ENCODE measurements at places on chromosomes 11 and 22.

DNA sequence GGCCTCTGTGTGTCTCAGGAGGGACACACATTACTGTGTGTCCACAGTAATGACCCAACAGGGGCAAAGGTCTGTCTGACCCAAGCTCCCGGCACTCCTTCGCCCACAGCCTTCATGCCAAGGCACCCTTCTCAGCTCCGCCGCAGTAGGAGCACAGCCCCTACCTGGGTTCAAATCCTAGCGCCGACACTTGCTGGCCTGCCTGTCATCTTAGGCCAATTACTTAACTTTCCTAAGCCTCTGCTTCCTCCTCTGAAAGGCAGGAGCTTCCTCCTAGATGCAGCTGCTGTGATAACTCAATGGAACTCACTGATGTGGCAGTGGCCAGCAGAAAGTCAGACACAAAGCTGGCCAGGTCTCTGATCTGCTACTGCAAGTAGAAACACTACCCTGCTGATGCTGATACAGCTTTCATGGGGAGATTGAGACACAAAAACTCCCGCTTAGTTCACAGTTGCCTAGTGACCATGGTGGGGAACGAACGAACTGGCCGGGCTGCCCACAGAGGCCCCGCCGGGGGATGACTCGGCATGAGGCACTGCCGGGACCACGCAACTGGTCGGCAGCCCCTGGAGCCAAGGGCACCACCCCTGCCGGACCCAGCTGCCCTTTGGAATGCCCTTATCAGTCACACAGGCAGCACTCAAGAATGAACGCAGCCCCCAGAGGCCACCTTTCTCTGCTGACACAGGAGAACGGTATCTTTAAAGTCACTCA lies 8.1 kb downstream of the EHD1 start:
- DNase-seq, result no peak

GRCh38 chr11:39968071-39968470 lies 1491.4 kb downstream of the LRRC4C start:
- no peak for DNase-seq

- DNase-seq, result peak; percentile 76
Observed at GRCh38 chr11:123429913-123430720, at the start of gene GRAMD1B. Gene GRAMD1B, plus strand, starts transcription at chr11:123430269. Its CDS starts 524 bp downstream, at chr11:123430793.

DNA sequence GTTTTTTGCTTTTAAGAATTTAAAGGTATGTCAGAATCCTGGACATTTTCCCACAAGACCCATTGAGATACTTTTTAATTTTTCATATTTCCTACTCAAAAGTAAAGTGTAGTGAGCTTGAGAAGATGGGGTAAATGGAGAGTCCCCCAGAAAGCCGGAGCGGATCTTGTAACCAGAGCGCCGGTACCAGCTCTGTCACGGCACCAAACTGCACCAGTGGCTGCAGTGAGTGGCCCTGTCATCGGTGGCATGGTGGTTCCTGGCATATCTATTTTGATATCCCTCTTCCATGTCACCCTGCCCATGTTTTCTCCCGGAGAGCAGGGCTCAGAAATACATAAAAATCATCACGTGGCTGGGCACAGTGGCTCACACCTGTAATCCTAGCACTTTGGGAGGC lies 19.3 kb downstream of the DDX25 start:
- no peak for DNase-seq

DNA sequence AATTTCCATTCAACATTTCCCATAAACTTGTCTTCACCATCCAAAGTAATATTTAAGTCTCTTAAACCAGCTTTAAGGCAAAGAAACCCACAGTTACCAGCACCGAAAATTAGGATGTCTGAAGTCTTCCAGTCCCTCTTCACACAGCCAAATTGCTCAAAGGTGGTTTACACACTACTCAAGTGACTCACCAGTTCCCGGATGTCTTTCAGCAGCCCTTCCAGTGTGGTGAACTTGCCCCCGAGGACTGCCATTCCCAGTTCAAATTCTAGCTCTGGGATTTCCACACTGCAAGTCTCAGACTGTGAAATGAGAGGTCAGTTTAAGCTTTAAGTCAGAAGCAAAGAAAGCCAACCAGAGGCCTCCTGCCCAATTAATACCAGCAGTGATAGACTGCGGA lies 5.1 kb downstream of the ZPR1 start:
- no peak for DNase-seq

GRCh38 chr22:25403811-25404471 lies 160.5 kb upstream of the GRK3 start:
- DNase-seq, result no peak

DNA sequence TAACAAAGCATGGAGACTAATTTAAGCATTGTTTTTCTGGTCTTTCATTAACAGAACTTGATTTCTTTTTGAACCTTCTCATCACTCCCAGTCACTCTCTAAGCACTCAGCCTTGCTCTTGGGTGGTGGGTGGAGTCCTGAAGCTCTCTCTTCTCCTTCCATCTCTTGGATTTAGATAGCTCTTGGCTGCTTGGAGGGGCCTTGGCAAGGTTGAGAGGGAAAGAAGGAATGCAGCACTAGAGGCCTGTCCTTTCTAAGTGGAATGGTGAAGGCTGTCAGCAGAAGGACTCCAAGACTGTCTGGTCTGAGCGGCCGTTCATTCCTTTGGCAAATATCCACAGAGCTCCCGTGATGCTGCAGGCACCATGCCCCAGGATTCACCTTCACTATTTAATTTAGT lies 168.6 kb upstream of the E2F8 start:
- no peak for DNase-seq
